ENCODE measurements at places on chromosomes 1 and 21.

GRCh38 chr1:94305704-94306103 is 68.3 kb upstream of the ARHGAP29 start:
- no peak for DNase-seq

GRCh38 chr1:15852036-15852827 is 4.7 kb downstream of the SPEN start:
- no peak for DNase-seq

- no peak for DNase-seq
Observed at GRCh38 chr1:48006264-48006663, 9.1 kb upstream of the TRABD2B start.

- peak; percentile 30 for DNase-seq
Observed at GRCh38 chr1:17912491-17912890, 157.4 kb downstream of the ACTL8 start.

DNA sequence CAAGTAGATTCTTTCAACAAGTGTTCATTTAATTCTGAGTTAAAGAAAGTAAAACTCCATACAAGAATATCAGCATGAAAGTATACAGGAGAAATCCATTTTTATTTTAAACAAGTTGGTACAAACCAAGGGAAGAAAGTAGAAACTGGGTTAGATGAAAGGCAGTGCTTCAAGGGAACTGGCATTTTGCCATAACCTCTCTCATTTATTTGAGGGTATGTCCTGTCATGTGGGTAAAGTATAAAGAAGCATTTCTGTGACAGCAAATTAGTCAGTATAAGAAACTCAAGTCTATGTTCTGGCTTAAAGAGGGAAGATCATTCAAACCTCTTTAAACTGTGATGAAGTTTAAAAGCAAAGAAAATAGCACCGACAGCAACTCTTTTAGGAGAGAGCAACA is 32.0 kb downstream of the OLFM3 start:
- DNase-seq: no peak

Measured in posterior vena cava (tissue), 2 donors.